Right renal cortex interstitium (tissue), 3 donors: ENCODE measurements at places on chromosomes 1 and 21.

GRCh38 chr1:15116966-15117365, 36.6 kb upstream of the TMEM51 start:
- no peak for DNase-seq

DNA sequence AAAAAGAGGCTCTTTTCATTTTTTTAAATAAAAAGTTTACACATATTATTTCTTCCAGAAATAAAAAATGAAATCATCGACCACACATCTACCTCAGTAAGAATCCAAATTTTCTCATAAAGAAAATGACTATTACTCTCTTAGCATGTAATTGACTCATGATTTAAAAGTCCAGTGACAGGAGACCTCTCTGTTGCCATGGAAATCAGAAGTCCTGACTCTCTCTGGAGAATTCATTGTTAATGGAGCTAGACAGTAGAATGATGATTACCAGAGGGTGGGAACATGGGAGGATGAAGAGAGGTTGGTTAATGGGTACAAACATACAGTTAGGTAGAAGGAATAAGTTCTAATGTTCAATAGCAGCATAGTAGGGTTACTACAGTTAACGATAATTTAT, 5.0 kb upstream of the CLCA4 start:
- no peak for DNase-seq

DNA sequence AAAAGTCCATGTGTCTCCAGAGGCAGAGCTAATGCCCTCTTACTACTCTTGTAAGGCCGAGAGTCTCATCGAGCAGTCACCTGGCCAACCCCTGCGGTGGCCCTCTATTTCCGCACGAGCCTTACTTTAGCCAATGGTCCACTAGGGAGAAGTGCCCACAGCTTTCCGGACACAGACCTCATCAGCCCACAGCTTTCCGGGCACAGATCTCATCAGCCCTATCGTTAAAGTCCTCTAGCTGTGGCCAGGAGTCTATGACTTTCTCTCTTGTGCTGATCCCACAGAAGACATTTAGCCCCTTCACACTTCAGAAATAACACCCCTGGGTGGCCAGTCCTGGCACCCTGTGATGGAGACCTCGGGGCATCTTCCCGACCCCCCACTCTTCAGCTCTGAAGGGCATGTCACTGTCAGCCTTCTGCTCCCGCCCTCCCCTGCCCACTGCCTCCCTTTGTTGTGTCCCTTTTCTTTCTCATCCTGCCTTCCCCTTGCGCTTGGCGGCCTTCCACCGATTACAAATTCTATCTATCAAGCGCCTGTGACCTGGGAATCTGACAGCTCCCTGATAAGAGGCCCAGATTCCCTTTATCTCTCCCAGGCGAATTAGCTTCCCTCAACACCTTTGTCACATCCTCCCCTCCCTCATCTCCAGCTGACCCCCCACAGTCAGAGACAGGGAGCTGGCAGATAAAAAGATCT, 161.0 kb downstream of the PLXNA2 start:
- no peak for DNase-seq

DNA sequence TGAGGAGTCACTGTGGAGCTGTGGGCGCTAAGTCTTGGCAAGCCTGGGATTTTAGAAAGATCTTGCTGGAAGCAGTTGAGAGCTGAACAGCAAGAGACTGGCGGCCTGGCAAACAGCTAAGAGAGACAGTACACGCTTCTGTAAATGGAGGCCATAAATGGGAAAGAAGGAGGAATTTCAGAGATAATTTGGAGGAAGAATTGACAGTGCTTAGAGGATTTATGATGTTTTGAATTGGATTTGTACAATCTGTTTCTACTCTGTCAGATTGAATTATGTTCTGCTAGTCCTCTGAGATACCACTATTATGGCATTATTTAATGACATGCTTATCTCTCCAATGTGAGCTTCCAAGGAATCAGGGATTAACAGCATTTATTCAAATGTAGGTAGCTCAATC, 50.1 kb downstream of the ABCA4 start:
- no peak for DNase-seq

DNA sequence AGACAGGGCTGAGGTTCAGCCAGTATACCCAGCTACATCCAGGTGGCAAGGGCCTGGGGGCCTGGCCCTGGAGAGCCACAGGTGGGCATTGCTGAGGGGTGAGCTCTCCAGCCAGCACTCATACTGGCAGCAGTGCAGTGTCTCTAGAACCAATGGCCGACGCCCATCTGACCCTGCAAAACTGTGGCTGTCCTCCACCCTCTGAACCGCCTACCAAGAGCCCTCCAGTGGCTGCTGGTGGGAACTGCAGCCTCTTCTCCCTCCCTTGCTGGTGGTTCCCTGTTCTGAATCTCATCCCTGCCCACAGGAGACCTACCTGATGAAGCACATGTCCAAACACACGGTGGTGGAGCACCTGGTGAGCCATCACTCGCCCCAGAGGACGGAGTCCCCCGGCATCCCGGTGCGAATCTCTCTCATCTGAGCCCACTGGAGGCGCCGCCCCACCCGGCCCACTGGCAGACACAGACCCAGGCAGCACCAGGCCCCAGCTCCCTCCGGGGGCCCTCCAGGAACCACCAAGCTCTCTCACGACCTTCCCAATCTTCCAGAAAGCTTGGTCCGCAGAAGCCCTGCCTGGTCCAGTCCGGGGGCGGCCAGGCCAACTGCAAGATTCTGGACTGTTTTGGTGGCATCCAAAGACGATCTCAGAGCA, 22.1 kb downstream of the A3GALT2 start:
- no peak for DNase-seq

- DNase-seq: no peak
Measured at GRCh38 chr1:197915862-197916499, 1.2 kb upstream of the LHX9 start.

GRCh38 chr1:215865060-215865459, 298.0 kb downstream of the KCTD3 start:
- DNase-seq: no peak

- no peak for DNase-seq
Measured at GRCh38 chr21:16678429-16679160, 834.2 kb upstream of the CXADR start.

DNA sequence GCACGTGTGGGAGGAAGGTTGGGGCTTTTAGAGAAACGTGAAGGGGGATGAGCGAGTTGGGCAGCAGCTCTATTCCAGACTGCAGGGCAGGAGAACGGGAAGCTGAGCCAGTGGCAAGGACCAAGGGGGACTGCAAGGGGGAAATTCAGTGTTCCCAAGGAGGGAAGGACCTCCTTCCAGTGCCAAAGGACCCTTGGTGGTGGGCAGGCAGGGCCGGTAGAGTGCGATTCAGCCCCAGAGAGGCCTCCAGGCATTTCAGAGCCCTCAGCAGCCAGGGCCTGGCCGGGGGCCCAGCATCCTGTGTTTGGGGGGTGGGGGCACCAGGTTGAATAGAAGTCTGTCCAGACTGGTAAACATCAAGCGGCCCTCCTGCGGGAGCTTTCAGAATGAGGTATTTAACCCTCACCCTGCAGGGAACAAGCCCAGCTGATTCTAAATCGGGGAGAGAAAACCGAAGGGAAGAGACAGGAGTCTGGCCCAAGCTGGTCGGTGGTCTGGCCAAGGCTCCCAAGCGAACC, 2.3 kb downstream of the COL9A2 start:
- no peak for DNase-seq

DNA sequence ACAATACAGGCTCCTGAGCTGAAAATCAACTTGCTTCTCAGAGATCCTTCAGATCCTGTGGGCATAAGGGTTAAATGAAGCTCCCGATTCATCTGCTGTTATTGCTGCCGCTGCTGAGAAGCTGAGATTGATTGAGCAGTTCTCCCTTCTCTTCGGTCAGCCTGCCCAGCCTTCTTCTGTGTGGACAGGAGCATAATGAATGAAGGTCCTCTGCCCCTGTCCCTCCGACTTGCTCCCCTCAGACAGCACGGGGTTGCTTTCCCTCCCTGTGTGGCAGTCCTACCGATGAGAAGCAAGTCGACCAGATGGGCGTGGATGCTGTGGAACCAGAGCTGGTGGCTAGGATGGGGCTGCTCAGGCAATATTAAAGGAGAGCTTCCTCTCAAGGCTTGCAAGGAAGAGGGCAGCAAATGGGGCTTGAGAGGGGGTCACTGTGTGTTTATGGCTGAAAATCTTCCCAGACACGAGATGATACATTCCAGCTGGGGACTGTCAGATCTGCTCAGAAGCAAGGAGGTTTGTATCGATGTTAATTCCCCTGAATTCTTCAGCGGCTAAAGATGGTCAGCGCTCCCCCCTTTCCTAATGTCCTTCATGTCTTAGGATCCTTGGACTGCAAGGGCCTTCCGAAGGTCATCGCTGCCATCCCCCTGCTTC, 63.9 kb upstream of the GOLT1A start:
- no peak for DNase-seq

- no peak for DNase-seq
Measured at GRCh38 chr1:236502972-236503639, 20.7 kb upstream of the LGALS8 start.

- no peak for DNase-seq
Measured at GRCh38 chr1:9629445-9630201, 21.9 kb upstream of the PIK3CD start.

- DNase-seq: no peak
Measured at GRCh38 chr1:61640531-61641530, 84.1 kb downstream of the TM2D1 start.

DNA sequence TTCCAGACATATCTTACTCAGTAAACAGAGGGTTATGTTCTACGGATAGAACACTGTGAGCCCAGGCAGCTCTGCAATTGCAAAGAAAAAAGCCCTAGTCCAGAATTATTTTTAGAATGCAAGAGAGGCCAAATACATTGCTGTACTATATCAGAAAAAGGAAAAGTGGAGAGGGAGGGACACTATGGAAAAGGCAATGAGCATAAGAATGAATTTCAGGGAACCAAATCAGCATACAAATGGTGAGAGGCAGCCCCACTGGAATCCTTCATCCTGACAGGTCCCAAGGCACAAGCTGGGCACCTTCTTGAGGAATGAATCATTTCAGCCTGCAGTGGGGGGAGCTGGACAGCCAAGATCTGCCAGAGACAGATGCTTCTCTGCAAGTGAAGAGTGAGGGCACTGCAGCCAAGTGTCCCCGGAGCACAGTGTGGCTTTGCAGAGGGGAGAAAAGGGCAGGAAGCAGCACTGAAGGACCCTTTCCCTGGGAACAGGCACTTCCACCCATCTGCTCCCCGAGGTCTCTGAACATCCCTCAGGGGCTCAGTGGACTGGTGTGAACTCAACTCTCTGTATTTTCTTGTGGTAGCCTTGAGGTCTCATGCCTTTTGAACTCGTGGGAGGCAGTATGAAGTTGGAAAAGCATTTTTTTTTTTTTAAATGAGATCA, 115.6 kb downstream of the XCL2 start:
- no peak for DNase-seq

DNA sequence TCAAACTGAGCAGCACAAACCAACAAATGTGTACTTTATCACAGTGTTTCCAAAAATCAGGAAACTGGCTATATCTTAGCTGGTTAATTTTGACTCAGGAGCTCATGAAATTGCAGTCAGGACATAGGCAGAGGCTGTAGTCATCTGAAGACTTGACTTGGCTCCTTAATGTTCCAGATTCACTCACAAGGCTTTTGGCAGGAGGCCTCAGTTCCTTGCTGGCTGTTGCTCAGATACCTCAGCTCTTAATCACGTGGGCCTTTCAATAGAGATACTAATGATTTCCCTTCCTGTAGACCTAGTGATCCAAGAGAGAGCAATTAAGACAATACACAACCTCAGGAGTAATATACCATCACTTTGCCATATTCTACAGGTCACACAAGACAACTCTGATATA, 537.7 kb downstream of the BRINP3 start:
- DNase-seq: no peak

DNA sequence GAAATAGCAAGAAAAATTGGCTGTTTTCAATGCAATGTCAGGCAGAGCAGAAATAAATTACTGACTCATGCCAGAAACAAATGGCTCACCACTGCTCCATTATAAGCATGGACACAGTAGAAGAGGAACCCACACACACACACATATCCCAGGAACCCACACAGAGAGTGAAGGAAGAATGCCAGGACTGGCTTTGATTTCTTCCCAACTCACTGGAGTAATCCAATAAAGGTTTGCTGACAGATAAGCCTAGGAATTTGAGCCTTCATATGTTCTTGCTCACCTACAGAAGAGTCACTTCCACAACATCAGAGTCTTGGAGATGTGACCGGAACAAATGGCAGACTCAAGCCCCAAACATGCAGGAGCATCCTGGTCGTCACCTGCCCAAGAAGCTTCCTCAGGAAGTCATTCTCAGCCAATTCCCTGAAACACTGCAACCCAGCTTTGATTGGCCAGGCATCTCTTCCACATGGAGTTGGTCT, 2.2 kb downstream of the SH3BP5L start:
- no peak for DNase-seq

- DNase-seq: no peak
Measured at GRCh38 chr21:21605521-21605920, 607.3 kb downstream of the NCAM2 start.

DNA sequence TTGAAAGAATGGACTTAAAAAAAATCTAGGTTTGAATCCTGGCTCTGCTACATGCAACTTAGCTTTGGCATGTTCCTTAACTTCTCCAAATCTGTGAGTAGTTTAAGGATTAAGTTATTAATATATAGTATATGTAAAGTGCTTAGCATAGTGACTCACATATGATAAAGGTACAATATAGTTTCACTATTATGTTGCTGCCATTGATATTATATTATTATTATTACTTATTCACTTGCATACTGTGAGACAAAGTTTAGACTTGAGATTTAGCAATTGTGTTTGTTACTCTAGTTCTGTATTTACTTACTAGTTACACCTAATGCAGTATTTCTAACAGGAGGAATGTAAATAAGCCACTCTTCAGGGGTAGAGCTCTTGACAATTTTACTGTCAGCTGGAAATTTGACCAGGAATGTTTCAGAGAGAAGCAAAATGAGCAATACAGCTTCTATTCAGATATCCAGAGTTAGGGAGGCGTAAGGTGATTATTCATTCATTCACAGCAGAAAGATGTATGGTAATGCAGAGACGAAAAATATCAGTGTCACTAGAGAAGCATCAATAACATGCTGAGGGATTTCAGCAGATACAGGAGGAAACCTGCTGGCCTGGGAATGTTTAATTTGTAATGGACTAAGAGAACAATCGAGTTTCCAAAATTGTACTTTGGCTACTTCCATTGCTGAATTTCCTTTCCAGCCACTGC, 25.5 kb downstream of the RGS7 start:
- no peak for DNase-seq

- no peak for DNase-seq
Measured at GRCh38 chr1:164914208-164914607, 355.2 kb downstream of the PBX1 start.

DNA sequence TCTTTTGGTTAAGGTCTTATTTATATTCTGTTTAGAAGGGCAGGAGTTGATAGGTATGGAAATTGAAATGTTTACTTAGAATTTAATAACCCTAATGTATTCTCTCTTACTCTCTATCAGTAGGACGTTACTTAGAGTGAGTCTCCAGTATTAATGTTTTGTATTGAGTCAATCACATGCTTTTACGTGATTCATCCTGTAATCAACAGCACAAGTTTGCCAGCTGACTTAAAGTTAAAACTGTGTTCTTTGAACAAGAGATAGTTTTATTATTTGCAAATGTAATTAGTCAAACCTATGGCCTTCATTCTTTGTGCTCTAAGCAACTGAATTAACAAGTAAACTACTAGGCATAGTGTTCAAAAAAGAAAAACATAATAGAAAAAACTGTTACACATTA, 57.3 kb downstream of the PKN2 start:
- no peak for DNase-seq

GRCh38 chr1:192489748-192490147, 85.8 kb upstream of the RGS1 start:
- peak; percentile 74 for DNase-seq
